ENCODE measurements at places on chromosomes 16 and 17. TPM values are rescaled to one million over a fixed set of nuclear protein-coding genes. Genes with fewer than 3 reads are reported as not detected.

GRCh38 chr17:67246653-67247415 lies 1.8 kb upstream of the HELZ start:
- DNase-seq = no peak

GRCh38 chr17:38745545-38745944 lies 2.6 kb downstream of the PCGF2 start:
- DNase-seq = no peak

DNA sequence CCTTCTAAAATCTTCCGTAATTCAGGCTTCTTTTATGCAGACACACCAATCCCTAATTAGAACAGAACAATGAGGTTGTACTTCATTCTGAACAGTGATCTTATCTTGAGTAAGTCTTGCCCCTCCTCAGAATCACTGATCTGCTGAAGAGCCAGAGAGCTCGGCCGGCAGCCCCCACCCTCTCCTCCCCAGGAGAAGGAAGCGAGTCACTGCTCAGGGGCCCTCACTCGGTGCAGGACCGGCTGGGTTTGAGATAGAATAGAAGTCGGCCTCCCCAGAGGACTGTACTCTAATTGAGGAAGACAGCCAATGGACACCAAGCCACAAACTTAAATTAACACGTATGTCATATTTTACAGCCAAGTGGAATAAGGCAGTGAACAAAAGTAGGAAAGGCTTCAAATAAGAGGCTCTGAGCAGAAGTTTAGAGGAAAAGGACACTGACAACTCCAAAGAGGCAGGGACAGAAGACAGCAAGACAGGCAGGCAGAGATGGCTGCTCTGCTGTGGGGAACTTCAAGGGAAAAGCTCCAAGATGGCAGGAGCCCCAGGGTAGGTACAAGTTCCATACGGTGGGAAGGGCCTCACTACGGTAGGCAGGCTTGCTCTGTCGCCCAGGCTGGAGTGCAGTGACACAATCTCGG lies 18.6 kb downstream of the CREBBP start:
- DNase-seq = no peak

Gene FZD2
- 14.5 TPM for polyA plus RNA-seq

GRCh38 chr16:11334831-11335404 lies 10.3 kb upstream of the RMI2 start:
- no peak for DNase-seq

Data from forelimb muscle (tissue), 1 donor.